Hypothalamus (tissue), 51 donors: ENCODE measurements at places on chromosomes 2 and 18.

DNA sequence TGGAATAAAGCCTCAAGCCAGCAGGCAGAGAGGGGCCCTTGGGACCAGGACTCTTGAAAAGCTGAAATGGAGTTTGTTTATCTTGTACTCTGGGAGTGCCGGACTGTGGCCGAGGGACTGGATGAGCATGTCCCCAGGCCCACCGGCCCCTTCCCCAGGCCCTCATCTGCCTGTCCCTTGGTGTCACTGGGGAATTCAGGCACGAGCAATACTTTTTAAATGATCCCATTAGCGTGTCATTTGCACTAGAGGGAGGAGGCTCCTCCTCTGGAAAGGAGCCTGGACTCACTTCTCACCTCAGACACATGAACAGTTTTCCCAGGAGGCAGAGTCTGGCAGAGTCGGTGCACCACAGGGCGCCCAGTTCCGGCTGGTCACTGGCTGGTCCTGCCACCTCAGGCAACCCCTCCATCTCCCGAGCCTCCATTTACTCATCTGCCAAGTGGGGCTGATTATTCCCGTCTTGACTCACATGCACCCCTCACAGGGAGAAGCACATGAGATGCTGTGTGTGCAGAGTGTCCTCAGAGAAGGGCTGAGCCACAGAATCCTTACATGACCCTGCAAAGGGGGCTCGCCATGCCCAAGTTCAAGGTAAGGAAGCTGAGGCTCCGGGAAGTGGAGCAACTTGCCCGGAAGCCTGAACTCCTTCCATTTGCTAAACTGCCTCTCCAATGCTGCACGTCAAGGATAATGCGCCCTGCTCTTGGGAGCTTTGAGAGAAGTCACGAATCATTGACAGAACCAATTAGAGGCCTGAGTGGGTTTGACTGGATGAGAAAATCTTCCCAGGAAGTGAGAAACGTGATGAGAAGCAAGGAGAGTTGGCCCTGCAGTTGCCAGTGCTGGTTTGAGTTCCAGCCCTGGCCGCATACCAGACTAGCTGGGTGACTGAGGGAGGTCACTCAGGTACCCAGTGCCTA is 26.7 kb downstream of the CIB4 start:
- DNase-seq = no peak

DNA sequence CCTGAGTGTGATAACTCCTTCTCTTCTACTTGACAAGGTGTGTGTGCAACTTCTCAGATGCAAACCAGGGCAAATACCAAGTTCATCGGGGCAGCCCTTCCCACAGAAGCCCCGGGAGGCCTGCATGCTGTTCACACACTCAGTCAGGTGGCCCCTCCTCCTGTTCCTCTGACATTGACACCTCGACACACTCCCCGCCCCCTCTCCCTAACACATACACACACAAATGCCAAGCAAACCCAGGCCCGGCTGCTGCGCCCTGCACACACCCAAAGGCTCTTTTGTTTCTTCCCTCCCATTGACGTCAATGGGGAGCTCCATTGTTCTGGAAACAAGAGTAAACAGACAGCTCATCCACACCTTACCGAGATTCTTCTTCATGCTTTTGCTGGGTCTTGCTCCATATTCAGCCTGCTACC is 1.7 kb upstream of the PER2 start:
- DNase-seq = peak; percentile 41

GRCh38 chr2:2050446-2050845 is 280.6 kb downstream of the MYT1L start:
- no peak for DNase-seq

- no peak for DNase-seq
Observed at GRCh38 chr18:24011123-24011917, 3.2 kb upstream of the TTC39C start.
